ENCODE measurements at places on chromosomes 1 and 21.

GRCh38 chr1:234371414-234371813 lies 1.8 kb upstream of the COA6 start:
- no peak for DNase-seq

- no peak for DNase-seq
Observed at GRCh38 chr21:26137379-26138060, 33.0 kb downstream of the APP start.

DNA sequence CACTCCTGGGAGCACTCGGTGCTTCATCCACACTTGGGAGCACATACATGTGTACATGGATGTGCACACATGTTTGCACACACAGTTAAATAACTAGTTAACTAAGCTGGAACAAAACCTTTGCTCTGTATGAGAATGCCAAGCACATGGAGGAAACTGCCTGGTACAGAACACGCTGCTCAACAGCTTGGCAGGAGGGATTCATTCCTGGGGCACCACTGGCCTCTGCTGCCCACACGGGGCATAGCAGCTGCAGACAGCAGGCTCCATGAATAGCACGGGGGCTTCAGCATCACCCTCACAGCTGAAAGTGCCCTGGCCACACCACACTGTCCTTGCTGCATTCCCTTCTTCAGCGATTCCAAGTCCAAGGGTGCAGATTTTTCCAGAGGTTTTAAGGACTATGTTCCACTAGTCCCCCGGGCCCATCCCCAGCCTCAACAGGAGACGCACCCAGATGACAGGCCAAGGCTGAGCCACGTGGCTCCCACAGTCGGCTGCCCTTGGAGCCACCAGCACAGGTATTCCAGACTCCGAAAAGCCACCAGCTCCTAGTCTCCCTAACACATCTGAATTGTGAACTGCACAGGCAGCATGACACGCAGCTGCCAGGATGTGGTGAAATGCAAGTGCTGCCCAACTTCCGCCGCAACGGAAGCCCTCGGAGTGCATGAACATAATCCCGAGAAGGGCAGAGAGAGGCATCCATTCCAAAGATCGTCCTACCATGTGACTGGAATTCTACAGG lies 16.9 kb downstream of the NPHP4 start:
- DNase-seq: peak; percentile 59

DNA sequence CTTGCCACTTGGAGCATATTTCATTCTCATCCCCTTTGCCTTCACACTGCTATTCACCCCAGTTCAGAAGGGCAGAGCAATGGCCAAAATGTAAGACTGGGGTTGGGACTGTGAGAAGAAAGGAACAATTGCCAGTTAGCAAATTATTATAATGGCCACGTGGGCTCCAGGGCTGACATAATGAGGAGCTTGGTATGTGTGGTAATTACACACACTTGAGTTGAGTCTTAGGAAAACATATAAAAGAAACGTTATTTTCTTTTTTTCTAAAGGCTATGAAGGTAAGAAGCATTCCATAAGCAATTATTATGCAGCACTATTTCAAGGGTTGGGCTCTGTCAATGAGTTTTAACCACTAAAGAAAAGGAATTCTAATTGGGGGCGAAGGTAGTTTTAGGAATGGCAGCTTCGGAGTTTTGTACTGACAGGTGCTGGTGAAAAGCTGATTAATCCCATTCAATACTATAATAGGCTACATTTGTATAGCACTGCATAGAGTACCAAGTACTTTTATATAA lies 32.5 kb upstream of the BCL10 start:
- DNase-seq: no peak

DNA sequence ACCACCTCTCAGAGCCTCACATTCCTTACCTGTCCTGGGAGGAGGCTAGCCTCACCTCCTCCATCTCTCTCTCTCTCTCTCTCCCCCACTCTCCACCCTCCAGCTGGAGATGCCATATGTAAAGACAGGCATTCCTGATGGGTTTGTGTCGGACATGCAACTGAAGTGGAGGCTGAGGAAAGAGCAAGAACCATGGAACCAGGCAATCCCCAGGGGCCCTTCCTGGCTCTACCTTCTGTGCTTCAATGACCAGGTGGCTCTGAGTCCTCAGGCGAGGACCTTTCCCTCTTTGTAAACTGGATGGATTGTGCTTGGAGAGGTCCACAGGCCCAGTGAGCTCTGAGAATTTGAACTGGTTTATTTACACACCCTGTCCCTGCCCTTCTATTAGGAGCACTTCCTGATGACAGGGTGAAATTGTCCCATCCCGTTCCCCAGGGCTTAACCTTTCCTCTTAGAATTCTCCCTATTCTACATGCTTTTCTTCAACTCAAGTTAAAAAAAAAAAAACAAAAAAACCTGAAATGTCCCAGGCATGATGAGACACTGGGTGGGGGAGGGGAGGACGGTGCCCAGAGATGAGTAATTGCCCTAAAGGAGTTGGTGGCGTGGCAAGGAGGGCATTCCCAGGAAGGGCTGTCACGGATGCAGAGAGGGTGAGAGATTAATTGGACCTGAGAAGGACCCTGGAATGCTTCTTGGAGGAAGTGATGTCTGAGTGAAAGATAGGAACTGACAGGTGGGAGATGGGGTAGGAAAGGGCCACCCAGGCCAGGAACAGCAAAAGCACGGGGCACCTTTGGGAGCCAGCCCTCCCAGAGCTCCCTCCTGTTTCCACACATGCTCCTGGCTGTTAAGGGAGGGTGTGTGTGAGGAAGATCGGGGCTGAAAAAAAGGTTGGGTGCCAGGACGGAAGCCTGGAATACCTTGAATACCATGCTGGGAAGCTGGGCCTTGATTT lies 50.2 kb upstream of the WASF2 start:
- DNase-seq: peak; percentile 90

GRCh38 chr21:22444990-22445389 lies 1446.8 kb downstream of the NCAM2 start:
- no peak for DNase-seq
